WTC11 (cell line): ENCODE measurements at places on chromosomes 13 and 19.

DNA sequence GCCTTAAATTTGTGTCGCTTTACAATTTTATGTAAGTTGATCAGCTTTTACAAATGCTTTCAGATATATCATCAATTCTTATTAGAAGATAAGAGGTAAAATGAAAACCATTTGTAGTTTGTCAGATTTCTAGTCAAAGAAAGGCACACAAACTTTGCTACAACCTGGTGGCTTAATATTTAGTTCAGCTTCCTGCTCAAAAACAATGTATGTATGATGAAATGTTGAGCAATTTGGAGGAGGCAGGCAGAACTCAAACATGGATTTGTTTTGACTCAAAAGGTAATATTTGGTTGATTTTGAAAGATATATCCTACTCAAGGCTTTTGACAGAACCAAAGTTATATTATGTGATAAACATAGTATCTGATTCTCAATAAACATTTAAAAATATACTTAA is 24.2 kb downstream of the NEK5 start:
- no peak overlapping the region for H3K27ac ChIP-seq
- H3K4me1 ChIP-seq, result peaks cover 7% of the 10 kb centered on the region
- no peaks in the 10 kb centered on the region; the same call in 1 of the 2 replicates for H3K27me3 ChIP-seq
- no peak for DNase-seq
- no peak overlapping the region for H3K4me3 ChIP-seq

DNA sequence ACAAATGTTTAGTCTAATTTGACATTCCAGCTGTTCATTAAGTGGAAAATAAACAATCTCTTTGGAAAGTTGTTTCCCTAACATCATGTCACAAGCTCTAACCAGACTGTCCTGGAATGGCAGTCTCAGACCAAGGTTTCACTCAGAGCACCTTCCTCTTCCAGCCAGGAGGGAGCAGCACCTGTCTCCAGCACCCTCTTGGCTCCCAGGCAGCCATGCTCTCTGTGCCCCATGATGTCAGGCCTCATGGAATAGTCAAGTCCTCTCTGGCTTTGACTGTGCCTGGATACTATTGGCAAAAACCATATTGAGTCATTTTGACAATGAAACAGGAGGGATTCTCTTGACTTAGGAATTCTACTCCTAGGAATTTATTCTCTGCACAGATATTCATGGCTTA is 171.4 kb downstream of the OXGR1 start:
- peak; percentile 55 for DNase-seq
- H3K27ac ChIP-seq, result no peak overlapping the region
- peaks cover 7% of the 10 kb centered on the region for H3K4me1 ChIP-seq
- H3K4me3 ChIP-seq, result no peak overlapping the region
- H3K36me3 ChIP-seq, result no peaks in the 10 kb centered on the region
- no peaks in the 10 kb centered on the region for H3K27me3 ChIP-seq

GRCh38 chr19:6086068-6086788 is 24.1 kb downstream of the RFX2 start:
- DNase-seq, result no peak
- H3K4me3 ChIP-seq, result no peak overlapping the region
- H3K27ac ChIP-seq, result no peak overlapping the region
- H3K27me3 ChIP-seq, result peaks cover 5% of the 10 kb centered on the region

DNA sequence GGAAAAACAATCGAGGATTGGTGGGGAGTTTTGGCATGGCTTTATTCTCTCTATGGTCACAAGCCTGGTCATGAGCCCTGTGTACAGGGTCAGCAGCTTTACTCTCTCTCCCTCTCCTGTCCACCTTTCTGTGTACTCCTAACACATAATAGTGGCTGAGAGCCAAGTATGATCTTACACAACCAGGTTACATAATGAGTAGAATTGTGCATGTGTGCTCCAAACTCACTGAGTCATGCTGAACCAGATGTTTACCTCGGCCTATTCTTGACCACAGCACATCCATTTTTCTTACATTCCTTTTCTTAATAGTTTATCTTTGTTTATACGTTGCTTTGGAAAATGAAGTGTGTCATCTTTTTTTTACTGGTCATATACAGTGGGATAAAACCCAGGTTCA is 53.1 kb downstream of the ZNF254 start:
- peaks cover 21% of the 10 kb centered on the region for H3K4me1 ChIP-seq
- no peak overlapping the region for H3K4me3 ChIP-seq
- H3K27ac ChIP-seq, result no peak overlapping the region
- H3K27me3 ChIP-seq, result no peaks in the 10 kb centered on the region
- no peak for DNase-seq
- peaks cover 36% of the 10 kb centered on the region for H3K36me3 ChIP-seq

DNA sequence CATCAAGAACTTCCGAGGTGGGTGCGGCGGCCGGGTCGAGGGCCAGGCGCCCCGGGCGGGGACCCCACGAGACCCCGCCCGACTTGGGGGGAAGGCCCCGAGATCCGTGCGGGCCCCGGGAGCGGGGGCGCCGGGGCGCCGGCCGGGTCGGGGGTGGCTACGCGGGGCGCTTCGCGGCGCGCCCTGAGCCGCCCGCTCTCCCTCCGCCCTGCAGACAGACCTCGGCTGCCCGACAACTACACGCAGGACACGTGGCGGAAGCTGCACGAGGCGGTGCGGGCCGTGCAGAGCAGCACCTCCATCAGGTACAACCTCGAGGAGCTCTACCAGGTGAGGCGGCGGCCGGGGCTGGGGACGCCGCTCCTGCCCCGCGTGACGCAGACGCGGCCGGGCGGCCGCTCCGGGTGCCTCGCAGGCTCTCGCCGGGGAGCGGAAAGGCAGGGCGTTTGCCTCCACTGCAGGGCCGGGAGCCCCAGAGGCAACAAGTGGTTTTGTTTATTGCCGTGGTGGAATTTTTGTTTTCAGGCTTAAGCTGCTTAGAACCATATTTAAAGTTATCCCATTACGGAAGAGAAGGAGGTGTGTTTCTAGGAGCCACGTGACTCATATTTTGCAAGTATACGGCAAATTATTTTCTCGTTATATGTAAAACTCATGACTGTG is 477 bp downstream of the CUL4A start:
- peak overlapping the region; percentile 78 for H3K4me3 ChIP-seq
- peaks cover 32% of the 10 kb centered on the region; the same call in 1 of the 2 replicates for H3K36me3 ChIP-seq
- H3K27ac ChIP-seq, result no peak overlapping the region; the same call in 1 of the 2 replicates

DNA sequence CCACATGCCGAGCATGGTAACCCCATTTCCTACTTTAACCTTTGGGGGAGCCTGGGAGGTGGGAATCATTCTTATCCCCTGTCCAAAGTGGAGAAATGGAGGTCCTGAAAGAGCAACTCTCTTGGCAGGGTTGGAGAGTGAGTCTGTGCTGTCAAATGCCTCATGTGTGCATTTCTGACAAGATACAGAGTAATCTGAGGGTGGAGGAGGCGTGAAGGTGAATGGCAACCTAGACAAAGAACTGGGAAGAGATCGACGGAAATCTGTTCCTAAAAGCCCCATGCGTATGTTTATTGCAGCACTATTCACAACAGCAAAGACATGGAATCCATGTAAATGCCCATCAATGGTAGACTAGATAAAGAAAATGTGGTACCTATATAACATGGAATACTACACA is 63.8 kb upstream of the USP29 start:
- DNase-seq, result no peak
- no peaks in the 10 kb centered on the region for H3K4me1 ChIP-seq
- H3K4me3 ChIP-seq, result no peak overlapping the region

- DNase-seq, result no peak
- H3K4me3 ChIP-seq, result no peak overlapping the region
Observed at GRCh38 chr13:44626176-44626575, 50.0 kb upstream of the TSC22D1 start.

DNA sequence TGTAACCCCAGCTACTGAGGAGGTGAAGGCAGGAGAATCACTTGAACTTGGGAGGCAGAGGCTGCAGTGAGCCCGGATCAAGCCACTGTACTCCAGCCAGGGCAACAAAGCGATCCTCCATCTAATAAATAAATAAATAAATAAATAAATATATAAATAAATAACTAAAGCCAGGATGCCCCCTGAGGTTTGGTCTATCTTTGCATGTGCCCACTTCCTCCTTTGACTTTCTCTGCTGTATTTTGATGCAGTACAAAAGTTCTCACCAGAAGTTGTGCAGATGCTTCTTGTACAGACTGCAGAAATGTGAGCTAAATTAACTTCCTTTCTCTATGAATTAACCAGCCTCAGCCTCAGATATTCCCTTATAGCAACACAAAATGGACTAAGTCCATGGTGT is 6.5 kb upstream of the N4BP2L2 start:
- no peak overlapping the region for H3K4me3 ChIP-seq
- H3K27me3 ChIP-seq, result no peaks in the 10 kb centered on the region; the same call in 1 of the 2 replicates
- H3K4me1 ChIP-seq, result no peaks in the 10 kb centered on the region
- H3K27ac ChIP-seq, result no peak overlapping the region
- no peaks in the 10 kb centered on the region for H3K36me3 ChIP-seq
- DNase-seq, result no peak

GRCh38 chr13:36193151-36193855 is 21.1 kb downstream of the SOHLH2 start:
- no peaks in the 10 kb centered on the region for H3K27me3 ChIP-seq
- no peak for DNase-seq
- H3K4me1 ChIP-seq, result peaks cover 19% of the 10 kb centered on the region

- peaks cover 3% of the 10 kb centered on the region for H3K36me3 ChIP-seq
- peak overlapping the region; percentile 75 for H3K4me3 ChIP-seq
- H3K27ac ChIP-seq, result peak overlapping the region; percentile 95
- H3K4me1 ChIP-seq, result peaks cover 42% of the 10 kb centered on the region
Observed at GRCh38 chr19:44807652-44808462, 1.0 kb upstream of the BCAM start.

GRCh38 chr13:20263393-20264044 is 31.4 kb upstream of the GJB6 start:
- DNase-seq, result no peak
- no peak overlapping the region for H3K27ac ChIP-seq
- no peaks in the 10 kb centered on the region for H3K27me3 ChIP-seq
- no peaks in the 10 kb centered on the region for H3K4me1 ChIP-seq
- no peaks in the 10 kb centered on the region for H3K36me3 ChIP-seq

GRCh38 chr13:62193919-62194318 is 778.3 kb upstream of the PCDH20 start:
- no peak overlapping the region for H3K4me3 ChIP-seq
- H3K36me3 ChIP-seq, result no peaks in the 10 kb centered on the region
- no peak overlapping the region for H3K27ac ChIP-seq
- DNase-seq, result no peak

- H3K4me3 ChIP-seq, result no peak overlapping the region
- H3K27ac ChIP-seq, result no peak overlapping the region
- H3K27me3 ChIP-seq, result no peaks in the 10 kb centered on the region
- H3K36me3 ChIP-seq, result peaks cover 33% of the 10 kb centered on the region
- no peaks in the 10 kb centered on the region for H3K4me1 ChIP-seq
Observed at GRCh38 chr13:46041419-46041839, 11.1 kb downstream of the ZC3H13 start.

DNA sequence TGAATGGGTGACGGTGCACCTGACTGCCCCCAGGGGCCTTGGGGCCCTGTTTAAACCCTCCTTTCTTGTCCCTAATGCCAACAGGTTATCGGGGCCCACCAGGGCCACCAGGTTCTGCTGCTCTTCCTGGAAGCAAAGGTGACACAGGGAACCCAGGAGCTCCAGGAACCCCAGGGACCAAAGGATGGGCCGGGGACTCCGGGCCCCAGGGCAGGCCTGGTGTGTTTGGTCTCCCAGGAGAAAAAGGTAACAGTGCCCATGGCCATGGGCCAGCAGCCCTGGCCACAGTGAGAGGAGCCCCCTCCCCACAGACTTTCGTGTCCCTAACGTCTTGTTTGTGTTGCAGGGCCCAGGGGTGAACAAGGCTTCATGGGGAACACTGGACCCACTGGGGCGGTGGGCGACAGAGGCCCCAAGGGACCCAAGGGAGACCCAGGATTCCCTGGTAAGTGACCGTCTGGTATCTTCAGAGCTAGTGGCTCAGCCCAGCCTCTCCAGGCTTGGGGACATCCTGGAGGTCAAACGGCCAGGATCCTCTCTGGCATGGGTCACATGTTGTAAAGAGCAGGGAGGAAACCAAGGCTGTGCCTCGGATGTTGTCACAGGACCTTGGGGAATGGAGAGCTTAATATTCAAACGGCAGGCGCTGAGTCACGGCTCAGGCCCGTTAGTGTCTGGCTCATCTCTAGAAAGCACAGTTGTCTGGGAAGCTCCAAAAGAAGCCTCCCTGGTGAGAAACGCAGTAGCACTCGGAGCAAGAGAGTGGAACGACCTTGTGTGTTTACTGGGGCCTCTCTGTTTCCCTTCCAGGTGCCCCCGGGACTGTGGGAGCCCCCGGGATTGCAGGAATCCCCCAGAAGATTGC is 58.3 kb downstream of the RAB20 start:
- H3K27ac ChIP-seq, result peak overlapping the region; percentile 63; the same call in 1 of the 2 replicates
- no peak overlapping the region for H3K4me3 ChIP-seq
- no peaks in the 10 kb centered on the region; the same call in 1 of the 2 replicates for H3K27me3 ChIP-seq
- H3K36me3 ChIP-seq, result peaks cover 62% of the 10 kb centered on the region

DNA sequence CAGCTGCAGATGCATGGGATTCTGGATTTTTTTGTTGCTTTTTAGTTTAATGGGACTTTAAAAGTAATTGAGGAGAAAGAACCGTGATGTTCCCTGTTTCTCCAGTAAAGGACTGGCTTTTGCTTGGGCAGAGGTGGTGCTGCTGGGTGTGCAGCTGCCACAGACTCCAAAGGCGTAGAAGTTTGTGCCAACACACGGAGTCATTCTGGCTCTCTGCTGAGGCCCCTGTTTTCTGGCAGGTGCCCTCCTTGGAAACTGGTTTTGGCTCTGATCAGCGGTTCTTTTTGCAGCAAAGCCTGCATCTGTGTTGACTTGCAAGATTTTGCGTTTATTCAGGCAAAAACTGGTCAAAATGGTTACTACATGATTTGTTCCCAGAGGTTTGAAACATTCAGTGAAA is 16.0 kb upstream of the QTRT1 start:
- no peak overlapping the region for H3K4me3 ChIP-seq

DNA sequence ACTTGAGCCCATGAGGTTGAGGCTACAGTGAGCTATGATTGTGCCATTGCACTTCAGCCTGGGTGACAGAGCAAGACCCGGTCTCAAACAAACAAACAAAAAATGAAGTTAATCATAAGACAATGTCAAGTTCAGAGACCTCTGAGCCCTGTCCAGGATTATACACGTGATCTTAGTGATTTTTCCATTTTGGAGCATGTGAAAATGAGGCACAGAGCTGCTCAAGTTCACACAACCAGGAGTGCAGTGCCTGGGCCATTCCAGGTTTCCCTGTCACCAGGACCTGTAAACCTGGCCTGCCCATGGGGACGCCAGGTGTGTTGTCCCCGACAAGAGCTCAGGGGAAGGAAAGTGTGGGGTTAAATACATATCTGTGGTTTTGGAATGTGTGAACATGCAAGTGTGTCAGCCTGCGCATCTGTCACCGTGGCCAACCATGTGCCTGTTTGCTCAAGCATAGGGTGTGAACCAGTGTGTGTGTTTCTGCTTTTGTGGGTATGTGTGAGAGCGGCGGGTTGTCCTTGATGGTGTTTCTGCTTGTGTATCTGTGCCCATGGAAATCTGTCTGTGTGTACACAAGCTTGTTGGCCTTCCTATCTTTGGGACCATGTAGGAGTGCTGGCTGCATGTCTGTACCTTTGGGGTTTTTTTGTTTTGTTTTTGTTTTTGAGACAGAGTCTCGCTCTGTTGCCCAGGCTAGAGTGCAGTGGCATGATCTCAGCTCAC is 1.5 kb upstream of the FXYD1 start:
- no peak overlapping the region for H3K27ac ChIP-seq
- H3K27me3 ChIP-seq, result peaks cover 15% of the 10 kb centered on the region
- DNase-seq, result no peak
- H3K4me3 ChIP-seq, result no peak overlapping the region
